Stomach (tissue), 19 donors: ENCODE measurements at places on chromosomes 4 and X. TPM values are rescaled to one million over a fixed set of nuclear protein-coding genes. Genes with fewer than 3 reads are reported as not detected.

KCNIP4 gene
- total RNA-seq, result 1.2 TPM

DNA sequence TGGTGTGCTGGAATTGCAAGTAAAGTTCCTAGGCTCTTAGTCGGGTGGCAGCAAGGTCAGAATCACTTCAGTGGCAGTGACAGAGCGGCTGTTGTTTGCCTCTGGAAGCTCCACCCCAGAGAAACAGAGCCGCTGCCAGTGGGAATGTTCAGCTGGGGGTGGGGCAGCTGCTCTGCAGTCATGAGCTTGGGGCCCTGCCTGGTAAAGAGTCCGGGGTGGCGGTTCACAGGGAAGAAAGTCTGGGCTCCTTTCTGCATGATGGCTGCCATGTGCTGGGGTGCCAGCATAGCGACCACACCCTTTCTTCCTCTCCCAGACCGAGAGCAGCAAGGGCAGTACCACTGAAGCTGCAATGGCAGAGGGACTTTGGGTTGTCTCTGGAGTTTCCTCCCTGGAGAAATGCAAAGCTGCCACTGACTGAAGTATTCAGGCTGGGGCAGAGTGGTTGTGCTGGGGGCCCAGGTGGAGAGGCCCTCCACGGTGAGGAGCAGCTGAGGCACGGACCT, 108.8 kb upstream of the CENPE start:
- DNase-seq, result peak; percentile 91

CITED1 gene
- not detected for total RNA-seq

DNA sequence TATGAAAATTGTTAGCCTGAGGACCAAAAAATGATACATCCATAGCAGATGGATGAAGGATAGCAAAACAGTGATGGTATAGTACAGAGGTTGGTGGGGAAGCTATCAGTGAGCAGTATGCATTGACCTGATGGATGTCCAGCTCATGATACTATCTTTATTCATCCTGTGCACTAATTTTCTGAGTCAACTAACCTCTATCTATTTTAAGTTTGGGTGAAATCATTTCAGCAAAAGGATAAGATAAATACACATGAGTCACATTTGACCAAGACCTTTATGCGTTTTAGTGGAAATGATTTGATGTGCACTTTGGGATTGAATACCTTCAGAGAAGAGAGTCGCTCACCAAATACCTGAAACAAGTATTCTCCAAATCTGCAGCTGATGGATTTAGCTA, 351.0 kb upstream of the NR3C2 start:
- no peak for DNase-seq

FOXP3 gene
- total RNA-seq, result not detected

DNA sequence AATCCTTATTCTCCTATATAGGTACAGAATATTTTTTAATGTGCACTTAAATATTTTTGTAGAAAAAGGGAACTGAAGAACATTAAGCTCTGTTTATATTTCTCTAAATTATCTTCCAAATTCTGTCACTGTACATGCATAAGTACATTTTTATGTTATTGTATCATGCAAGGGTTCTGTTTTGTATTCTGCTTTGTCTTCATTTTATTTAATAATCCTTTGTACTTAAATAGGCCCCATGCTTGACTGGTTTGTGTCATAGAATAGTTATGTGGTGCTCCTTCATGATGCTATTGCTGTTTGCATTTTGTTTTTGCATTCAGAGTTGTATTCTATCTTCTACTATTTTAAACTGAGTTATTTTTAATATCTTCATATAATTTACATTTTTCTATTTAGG, 111.9 kb upstream of the EDNRA start:
- DNase-seq, result peak; percentile 30

- DNase-seq, result no peak
Measured at GRCh38 chr4:78581618-78582017, 30.0 kb downstream of the ANXA3 start.

DNA sequence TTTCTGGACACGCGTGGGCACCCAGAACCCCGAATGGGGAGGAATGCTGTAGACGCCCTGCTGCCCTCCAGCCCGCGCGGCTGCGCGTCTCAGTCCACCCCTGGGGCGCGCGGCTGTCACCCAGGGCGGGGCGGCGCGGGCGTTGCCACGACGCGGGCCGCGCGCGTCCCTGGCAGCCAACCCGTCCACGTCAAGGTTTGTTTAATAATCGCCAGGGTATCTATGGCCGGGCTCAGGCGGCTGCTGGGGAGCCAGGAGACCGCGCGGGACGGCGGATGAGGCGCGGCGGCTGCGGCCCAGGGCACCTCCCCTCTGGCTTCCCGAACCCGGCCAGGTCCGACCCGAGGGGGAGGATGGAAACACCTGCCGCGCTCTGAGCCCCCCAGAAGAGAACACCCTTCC, at the start of gene SPATA18:
TSS of gene SPATA18 (plus strand) at position 92 of the 402 bp plus-strand sequence. CDS start 401 bp downstream, outside the sequence.
- DNase-seq, result peak; percentile 70

GRCh38 chr4:55386073-55386472, 9.7 kb upstream of the TMEM165 start:
- DNase-seq, result no peak
